ENCODE measurements at places on chromosomes 1 and 21.

- no peak for DNase-seq
Observed at GRCh38 chr1:156532374-156532773, 31.8 kb upstream of the MEF2D start.

DNA sequence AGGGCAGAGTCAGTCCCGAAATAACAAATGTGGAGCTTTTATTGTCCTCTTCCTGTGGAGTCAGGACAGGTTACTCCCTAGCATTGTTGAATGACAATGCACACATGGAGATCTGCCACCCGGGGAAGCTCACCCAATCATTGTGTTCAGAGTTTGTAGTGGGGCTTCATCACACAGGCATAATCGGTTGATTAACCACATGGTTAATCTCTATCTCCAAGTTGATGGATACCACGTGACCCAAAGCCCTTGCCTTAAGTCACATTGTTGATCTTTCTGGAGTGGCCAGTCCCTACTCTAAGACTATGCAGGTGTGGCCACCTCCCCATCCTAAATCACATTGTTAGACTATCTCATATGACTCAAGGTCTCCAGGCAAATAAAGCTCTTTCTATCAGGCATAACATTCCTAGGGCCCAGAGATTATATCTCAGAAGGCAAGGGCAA is 2.6 kb upstream of the C1orf141 start:
- DNase-seq = no peak

DNA sequence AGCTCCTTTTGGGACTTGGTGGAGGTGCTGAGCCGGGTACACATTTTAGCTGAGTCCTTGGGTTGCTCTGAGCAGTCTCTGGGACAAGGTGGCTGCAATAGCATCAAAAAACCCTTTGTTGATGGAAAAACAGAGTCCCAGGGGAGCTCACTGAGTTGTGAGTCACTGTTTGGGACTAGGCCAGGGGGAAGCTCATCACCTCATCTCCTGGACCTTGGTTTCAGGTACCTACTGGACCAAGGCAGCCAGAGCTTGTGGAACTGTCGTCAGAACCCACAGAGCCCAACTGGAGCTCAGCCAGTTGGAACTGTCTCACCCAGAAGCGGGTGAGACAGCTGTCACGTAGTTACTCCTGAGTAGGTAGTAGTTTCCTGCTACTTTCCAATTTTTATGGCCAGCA is 146.7 kb downstream of the HLX start:
- no peak for DNase-seq

- DNase-seq = no peak
Observed at GRCh38 chr1:114037631-114037890, 58.3 kb downstream of the OLFML3 start.

- DNase-seq = no peak
Observed at GRCh38 chr1:107682467-107682866, 282.5 kb downstream of the VAV3 start.

DNA sequence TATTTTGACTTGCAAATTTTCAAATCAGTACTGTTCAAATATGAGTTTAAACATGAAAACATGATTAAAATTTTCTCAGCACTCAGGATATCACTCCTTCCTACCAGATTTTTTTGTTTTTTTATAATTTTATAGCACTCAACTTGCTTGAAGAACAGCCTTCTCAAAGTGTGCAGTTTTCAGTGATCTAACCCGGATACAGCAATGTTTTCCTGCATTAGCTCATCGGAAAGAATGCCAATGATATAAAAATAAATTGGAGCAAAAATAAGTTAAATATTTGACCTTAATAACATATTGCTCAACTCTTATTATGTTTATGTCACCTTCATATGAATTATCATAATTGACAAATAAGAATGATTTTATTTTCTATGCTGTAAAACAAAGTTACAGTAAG is 766.8 kb downstream of the USP25 start:
- DNase-seq = no peak

- DNase-seq = no peak
Observed at GRCh38 chr1:70382682-70383081, 28.2 kb upstream of the ANKRD13C start.

DNA sequence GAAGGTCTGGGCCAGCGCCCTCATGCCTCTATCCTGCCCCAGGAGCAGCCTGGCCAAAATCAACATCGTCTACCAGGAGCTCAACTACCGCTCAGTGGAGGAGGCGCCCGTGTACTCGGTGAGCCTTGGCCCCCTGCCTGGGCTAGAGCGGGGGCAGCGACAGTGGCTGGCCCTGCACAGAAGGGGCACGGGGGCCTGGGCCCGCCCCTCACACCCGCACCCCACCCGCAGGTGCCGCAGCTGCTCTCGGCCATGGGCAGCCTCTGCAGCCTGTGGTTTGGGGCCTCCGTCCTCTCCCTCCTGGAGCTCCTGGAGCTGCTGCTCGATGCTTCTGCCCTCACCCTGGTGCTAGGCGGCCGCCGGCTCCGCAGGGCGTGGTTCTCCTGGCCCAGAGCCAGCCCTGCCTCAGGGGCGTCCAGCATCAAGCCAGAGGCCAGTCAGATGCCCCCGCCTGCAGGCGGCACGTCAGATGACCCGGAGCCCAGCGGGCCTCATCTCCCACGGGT is 10.8 kb downstream of the SCNN1D start:
- DNase-seq = no peak

GRCh38 chr1:121458291-121459048 is 273.7 kb downstream of the SRGAP2C start:
- DNase-seq = no peak

DNA sequence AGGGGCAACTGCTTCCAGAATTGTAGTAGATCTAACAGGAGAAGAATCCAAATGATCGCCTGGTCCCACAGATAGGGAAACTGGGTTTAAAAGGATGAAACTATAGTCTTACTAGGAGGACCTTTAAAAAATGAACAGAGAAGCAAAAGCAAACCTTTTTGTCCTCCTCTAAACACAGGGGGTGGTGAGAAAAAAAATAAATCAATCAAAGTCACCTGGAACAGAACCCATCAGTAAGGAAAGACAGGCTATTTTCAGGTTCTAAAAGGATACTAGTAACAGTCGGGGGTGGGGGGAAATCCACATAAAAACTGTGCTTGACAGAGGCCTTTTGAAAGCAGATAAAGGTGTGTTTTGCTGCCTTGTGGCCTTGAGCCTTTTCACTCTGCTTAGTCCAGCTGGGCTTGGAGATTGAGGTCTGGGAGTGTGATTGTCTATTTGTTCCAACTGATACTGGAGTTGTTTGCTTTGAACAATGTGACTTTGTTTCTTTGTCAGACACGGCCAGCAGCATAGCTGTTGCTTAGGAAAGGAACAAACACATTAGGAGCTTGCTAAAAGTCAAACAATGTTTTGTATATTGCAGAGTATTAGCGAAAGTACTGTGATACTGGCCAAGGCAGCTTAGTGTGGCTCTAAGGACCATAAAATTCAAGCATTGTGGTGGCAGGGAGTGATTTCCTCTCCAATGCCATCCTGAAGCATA is 141.1 kb upstream of the IRF2BP2 start:
- DNase-seq = no peak

DNA sequence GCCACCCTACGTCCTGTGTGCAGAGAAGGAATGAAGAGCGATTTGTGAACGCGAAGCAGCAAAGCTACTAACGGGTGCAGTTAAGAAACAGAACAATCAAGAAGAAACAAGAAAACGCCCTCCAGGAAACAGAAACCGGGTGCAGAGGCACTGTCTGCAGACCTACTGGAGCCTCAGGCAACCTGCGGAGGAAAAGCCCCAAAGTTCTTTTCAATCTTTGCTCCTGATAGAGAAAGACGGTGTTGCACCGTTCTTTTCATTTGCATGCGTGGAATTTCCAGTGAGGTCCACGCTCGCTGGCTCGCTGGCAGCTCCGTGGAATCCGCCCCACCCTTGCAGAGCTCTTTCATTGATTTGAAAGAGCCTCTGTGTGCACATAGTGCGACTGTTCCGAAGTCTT is 37.0 kb upstream of the PDE9A start:
- no peak for DNase-seq

DNA sequence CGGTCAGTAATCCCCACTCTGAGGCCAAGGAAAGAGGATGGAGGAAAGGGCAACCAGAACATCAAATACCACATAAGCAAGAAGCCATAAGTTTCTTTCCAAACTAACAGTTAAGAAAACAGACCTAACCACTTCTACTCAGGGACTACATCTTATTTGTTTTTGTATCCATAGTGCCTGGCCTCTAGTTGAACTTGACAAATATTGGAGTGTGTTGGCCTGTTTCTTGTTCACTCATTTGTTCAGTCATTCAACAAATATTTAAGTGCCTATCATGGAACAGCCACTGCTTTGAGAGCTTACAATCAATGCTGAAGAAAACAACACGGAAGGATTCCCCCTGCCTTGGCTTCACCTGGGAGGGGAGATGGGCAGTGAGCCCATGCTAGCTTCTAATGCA is 69.7 kb downstream of the ST6GALNAC3 start:
- no peak for DNase-seq

DNA sequence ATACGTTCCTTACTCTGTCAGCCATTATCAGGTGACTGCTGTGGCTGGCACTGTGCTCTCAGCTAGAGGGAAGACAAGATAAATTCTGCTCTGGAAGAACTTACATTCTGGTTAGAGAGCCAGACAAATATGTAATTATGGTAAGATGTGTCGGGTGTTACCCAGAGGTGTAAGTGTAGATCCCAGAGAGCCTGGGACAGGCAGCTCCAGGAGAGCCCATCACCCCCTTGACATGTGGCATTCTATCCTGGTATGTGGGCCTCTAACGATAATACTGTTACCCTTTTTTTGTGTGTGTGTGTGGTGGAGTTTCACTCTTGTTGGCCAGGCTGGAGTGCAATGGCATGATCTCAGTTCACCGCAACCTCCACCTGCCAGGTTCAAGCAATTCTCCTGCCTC is 19.0 kb downstream of the TRNAU1AP start:
- DNase-seq = no peak

Data from stimulated activated CD8-positive, alpha-beta memory T cell treated with anti-CD3 and anti-CD28 coated beads, Interleukin-15, amount 100 ng/mL, for 4 hours (primary cell).